Tibial nerve (tissue), 4 donors: ENCODE measurements at places on chromosomes 5 and 9. TPM values are rescaled to one million over a fixed set of nuclear protein-coding genes. Genes with fewer than 3 reads are reported as not detected.
A peak's percentile ranks its signal among the peaks of the same experiment; 100 is the strongest.

DNA sequence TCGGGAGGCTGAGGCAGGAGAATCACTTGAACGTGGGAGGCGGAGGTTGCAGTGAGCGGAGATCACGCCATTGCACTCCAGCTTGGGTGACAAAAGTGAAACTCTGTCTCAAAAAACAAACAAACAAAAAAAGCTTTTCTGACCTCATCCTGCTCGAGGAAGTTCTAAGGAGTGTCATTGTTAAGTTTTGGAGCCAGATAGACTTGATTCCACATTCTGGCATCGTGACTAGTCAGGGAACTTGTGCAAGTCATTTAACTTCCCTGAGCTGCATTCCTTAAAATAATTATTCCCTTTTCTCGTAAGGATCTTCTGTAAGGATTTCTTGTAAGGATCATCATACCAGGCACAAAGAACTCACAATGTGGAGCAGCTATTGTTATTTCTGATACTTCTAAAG is 26.2 kb downstream of the SNX24 start:
- H3K27ac ChIP-seq = peak overlapping the region; percentile 53
- H3K4me3 ChIP-seq = no peak overlapping the region
- peaks cover 21% of the 10 kb centered on the region for H3K36me3 ChIP-seq
- H3K4me1 ChIP-seq = peaks cover 6% of the 10 kb centered on the region
- H3K27me3 ChIP-seq = no peaks in the 10 kb centered on the region

GRCh38 chr5:139770722-139771121 is 24.9 kb upstream of the PSD2 start:
- H3K27me3 ChIP-seq = no peaks in the 10 kb centered on the region
- DNase-seq = no peak
- H3K4me1 ChIP-seq = peaks cover 10% of the 10 kb centered on the region

GRCh38 chr9:13002740-13003139 is 227.9 kb downstream of the LURAP1L start:
- H3K4me3 ChIP-seq = no peak overlapping the region
- no peaks in the 10 kb centered on the region for H3K4me1 ChIP-seq
- no peak for DNase-seq
- no peaks in the 10 kb centered on the region for H3K36me3 ChIP-seq
- H3K27me3 ChIP-seq = no peaks in the 10 kb centered on the region

DNA sequence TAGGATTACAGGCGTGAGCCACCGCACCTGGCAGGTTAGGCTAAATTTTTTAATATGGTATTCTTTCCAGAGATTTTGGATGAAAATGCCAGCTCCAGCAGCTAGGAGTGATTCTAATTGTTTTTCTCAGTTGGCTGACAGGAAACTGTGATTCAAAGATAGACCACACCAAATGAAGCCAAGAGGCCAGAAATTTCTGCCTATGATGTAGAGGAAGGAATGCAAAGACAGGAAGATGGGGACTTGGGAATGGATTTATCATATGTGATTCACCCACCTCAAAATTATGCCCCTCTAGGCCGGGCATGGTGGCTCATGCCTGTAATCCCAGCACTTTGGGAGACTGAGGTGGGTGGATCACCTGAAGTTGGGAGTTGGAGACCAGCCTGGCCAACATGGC is 53.3 kb downstream of the UGCG start:
- no peaks in the 10 kb centered on the region for H3K36me3 ChIP-seq
- no peak overlapping the region for H3K4me3 ChIP-seq
- DNase-seq = no peak

- no peaks in the 10 kb centered on the region for H3K4me1 ChIP-seq
- H3K36me3 ChIP-seq = no peaks in the 10 kb centered on the region
- DNase-seq = no peak
Measured at GRCh38 chr5:71743155-71743554, 24.1 kb downstream of the CARTPT start.

GRCh38 chr9:133619791-133620190 is 10.6 kb upstream of the FAM163B start:
- peaks cover 5% of the 10 kb centered on the region for H3K4me1 ChIP-seq
- no peak for DNase-seq
- no peak overlapping the region for H3K27ac ChIP-seq
- no peak overlapping the region for H3K4me3 ChIP-seq
- H3K36me3 ChIP-seq = no peaks in the 10 kb centered on the region

DNA sequence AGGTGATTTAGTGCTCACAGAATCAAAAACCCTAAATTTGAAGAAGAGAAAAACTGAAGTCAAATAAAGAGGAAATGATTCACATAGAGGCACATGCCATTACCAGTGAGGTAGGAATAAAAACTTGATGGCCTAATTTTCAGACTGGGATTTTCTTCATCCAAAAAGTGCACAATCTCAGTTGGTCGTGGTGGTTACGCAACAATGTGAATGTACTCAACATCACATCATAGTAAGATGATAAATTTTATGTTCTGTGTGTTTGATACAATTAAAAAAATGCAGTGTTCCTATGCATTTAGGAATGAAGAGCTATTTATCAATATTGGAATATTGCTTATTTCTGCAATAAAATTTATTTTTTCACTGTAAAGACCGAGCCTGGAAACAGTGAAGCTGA is 60.7 kb downstream of the SV2C start:
- no peaks in the 10 kb centered on the region for H3K36me3 ChIP-seq
- no peaks in the 10 kb centered on the region for H3K4me1 ChIP-seq
- no peak overlapping the region for H3K4me3 ChIP-seq
- H3K27me3 ChIP-seq = no peaks in the 10 kb centered on the region
- H3K27ac ChIP-seq = no peak overlapping the region
- DNase-seq = no peak

GRCh38 chr9:115015018-115015635 is 84.7 kb upstream of the TNFSF8 start:
- H3K27ac ChIP-seq = no peak overlapping the region
- H3K4me1 ChIP-seq = no peaks in the 10 kb centered on the region
- no peak for DNase-seq
- H3K4me3 ChIP-seq = no peak overlapping the region
- H3K36me3 ChIP-seq = no peaks in the 10 kb centered on the region

- no peak for DNase-seq
- no peaks in the 10 kb centered on the region for H3K27me3 ChIP-seq
- no peaks in the 10 kb centered on the region for H3K36me3 ChIP-seq
- no peak overlapping the region for H3K27ac ChIP-seq
- no peak overlapping the region for H3K4me3 ChIP-seq
Measured at GRCh38 chr5:156541582-156541981, 214.6 kb downstream of the SGCD start.

The NIM1K gene
- 2.0 TPM for total RNA-seq

DNA sequence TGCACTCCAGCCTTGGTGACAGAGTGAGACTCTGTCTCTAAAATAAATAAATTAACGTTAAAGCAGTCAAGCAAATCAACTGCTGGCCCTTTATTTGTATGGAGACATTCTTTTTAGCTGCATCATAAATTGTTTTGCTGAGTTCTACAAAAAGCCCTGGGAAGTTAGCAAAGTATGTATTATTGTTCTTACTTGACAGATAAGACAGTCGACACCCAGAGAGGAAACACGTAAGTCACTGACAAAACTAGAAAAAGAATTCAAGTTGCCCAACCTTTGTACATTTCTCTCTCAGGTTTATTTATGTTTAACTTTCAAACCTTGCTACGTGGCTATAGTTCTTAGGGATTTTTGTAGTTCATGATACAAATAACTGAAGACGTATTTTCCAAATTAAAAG is 40.4 kb upstream of the MACIR start:
- H3K36me3 ChIP-seq = no peaks in the 10 kb centered on the region
- no peak overlapping the region for H3K4me3 ChIP-seq
- no peaks in the 10 kb centered on the region for H3K27me3 ChIP-seq
- no peaks in the 10 kb centered on the region for H3K4me1 ChIP-seq
- no peak overlapping the region for H3K27ac ChIP-seq

- no peaks in the 10 kb centered on the region for H3K4me1 ChIP-seq
- H3K36me3 ChIP-seq = no peaks in the 10 kb centered on the region
- H3K27ac ChIP-seq = no peak overlapping the region
- no peak overlapping the region for H3K4me3 ChIP-seq
Measured at GRCh38 chr5:116520771-116521170, 53.9 kb downstream of the SEMA6A start.

DNA sequence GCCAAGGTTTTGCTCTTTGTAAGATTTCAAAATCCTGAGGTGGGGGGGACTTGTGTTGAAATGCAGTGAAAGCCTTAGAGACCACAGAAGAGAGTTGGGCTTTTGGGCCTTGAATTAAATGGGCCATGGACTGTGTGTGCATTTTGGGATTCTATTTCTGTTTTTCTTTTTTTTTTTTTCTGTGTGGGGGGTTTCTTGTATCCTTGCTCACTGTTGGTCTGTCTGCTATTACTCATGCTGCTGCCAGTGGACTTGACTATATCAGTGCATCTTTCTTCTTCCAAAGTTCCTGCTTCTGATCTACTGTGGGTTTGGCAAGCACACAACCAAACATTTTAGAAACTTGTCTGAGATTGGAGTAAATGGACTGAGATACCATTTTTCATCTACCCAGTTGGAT is 344.9 kb downstream of the ARL15 start:
- no peak for DNase-seq
- no peaks in the 10 kb centered on the region for H3K36me3 ChIP-seq

The CFAP157 gene
- 1.2 TPM for total RNA-seq

DNA sequence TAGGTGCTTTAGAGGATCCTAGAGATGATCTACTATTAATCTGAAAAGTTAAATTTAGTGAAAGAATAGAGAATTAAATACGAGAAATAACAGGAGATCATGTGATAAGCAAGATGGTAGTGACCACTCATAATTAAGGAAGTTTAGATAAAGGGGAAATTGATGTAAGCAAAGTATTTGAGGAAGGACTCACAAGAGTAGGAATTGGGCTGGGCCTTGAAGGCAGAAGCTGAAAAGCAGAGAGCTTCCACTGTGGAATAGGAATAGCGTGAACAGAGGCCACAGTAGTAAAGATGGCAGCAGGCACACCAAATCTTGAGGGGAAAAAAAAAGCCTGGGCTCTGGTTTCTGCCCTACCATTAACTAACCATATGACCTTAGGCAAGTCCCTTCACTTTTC is 38.0 kb downstream of the KIF24 start:
- H3K4me1 ChIP-seq = no peaks in the 10 kb centered on the region
- H3K36me3 ChIP-seq = no peaks in the 10 kb centered on the region
- DNase-seq = no peak
- H3K4me3 ChIP-seq = no peak overlapping the region

The GFI1B gene
- total RNA-seq = not detected

DNA sequence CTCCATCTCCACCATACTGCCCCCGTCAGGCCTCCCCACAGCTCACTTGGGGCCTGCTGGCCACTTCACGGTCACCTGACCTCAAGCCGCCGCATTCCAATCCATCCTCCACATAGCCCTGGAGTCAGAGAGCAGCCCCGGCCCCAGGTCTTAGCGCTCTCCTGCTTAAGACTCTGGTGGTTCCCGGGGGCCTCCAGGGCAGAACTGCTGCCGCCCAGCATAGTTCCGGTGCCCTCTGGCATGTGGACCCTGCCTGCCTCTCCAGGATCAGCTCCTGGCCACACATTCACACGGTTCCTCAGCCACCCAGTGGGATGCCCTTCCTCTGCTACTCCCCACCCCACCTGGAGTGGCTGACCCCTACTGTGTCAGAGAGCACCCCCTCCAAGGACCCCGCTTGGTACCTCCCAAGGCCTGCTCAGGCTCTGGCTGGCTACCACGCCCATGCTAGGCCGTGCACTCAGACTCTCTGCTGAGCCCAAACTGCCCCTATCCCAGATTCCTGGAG is 8.7 kb downstream of the PHYKPL start:
- H3K27ac ChIP-seq = no peak overlapping the region
- peaks cover 6% of the 10 kb centered on the region for H3K36me3 ChIP-seq
- H3K4me1 ChIP-seq = no peaks in the 10 kb centered on the region
- no peaks in the 10 kb centered on the region for H3K27me3 ChIP-seq
- H3K4me3 ChIP-seq = no peak overlapping the region

DNA sequence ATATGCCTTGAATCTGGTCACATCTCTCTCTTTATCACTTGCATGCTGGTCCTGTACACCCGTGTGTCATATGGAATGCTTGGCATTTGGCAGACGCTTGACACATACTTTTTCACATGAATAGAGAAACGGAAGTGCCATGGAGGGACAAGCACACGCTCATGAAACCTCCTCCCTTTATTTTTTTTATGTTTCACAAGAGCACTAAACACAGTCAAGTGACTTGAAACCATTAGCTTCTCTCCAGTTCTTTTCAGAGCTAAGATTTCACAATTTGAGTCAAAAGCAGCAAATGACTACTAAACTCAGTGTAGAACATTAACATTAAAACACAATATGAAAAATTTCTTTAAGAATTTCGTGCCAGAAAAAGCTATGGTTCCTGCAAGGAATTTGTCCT is 151.1 kb downstream of the DOCK2 start:
- H3K27me3 ChIP-seq = no peaks in the 10 kb centered on the region
- DNase-seq = no peak
- no peak overlapping the region for H3K27ac ChIP-seq
- no peak overlapping the region for H3K4me3 ChIP-seq
- H3K36me3 ChIP-seq = no peaks in the 10 kb centered on the region
- no peaks in the 10 kb centered on the region for H3K4me1 ChIP-seq

- no peak overlapping the region for H3K27ac ChIP-seq
- no peaks in the 10 kb centered on the region for H3K27me3 ChIP-seq
- no peak for DNase-seq
- H3K4me1 ChIP-seq = peaks cover 15% of the 10 kb centered on the region
Measured at GRCh38 chr5:124706051-124706450, 40.4 kb downstream of the ZNF608 start.

DNA sequence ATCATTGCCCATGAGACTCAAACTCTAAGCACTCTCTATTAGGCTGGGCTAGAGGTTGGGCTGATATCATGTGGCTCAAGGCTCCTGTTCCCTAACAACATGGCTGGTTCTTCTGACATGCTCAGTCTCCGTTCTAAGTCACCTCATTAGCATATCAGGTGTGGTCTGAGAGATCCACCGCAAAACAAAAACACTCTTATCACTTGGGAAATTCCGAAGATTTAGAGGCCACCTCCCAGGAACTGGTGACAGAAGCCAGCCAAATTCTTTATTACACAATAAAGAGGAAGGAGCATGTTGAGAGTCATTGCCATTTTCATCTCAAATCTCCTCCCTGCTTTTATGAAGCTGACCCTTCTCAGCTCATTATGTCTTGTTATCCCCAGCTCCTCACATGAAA is 107.6 kb downstream of the MSX2 start:
- DNase-seq = no peak
- H3K36me3 ChIP-seq = no peaks in the 10 kb centered on the region
- H3K27ac ChIP-seq = no peak overlapping the region
- H3K4me3 ChIP-seq = no peak overlapping the region
- H3K4me1 ChIP-seq = no peaks in the 10 kb centered on the region
- H3K27me3 ChIP-seq = no peaks in the 10 kb centered on the region

GRCh38 chr5:140497897-140498296 is 49.6 kb upstream of the EIF4EBP3 start:
- H3K4me1 ChIP-seq = no peaks in the 10 kb centered on the region
- no peak overlapping the region for H3K27ac ChIP-seq
- no peaks in the 10 kb centered on the region for H3K36me3 ChIP-seq
- no peak for DNase-seq
- H3K27me3 ChIP-seq = no peaks in the 10 kb centered on the region

GRCh38 chr5:173246135-173246495 is 11.1 kb upstream of the NKX2-5 start:
- DNase-seq = no peak
- peaks cover 6% of the 10 kb centered on the region for H3K4me1 ChIP-seq
- no peak overlapping the region for H3K4me3 ChIP-seq
